ENCODE measurements at places on chromosomes 11 and 22.

GRCh38 chr11:12868315-12869073, 140.6 kb upstream of the RASSF10 start:
- no peak for DNase-seq

- DNase-seq = no peak
These were observed 46.3 kb upstream of the ANO3 start for GRCh38 chr11:26285608-26286007.

- DNase-seq = no peak
These were observed 31.0 kb upstream of the PPP2R1B start for GRCh38 chr11:111797145-111797581.

DNA sequence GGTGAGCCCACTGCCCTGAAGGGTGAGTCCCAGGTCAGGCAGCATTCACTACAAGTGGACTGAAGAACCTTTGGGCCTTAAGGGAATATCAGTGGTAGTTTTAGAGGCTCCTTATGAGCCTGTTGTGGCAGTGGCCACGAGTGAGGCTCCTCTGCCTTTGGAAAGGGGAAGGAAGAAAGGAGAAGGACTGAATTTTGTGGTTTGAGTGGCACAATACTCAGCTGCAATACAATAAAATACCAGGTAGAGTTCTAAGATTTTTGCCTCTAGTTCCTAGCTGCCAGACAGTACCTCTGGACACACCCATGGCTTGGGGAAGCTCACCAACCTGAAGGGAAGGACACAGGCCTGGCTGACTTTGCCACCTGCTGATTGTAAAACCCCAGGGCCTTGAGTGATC, 260.9 kb downstream of the DYNC2H1 start:
- DNase-seq = no peak

- DNase-seq = no peak
These were observed 146.8 kb downstream of the KIRREL3 start for GRCh38 chr11:126853732-126854131.

- no peak for DNase-seq
These were observed 1.4 kb upstream of the RDX start for GRCh38 chr11:110297726-110298300.

DNA sequence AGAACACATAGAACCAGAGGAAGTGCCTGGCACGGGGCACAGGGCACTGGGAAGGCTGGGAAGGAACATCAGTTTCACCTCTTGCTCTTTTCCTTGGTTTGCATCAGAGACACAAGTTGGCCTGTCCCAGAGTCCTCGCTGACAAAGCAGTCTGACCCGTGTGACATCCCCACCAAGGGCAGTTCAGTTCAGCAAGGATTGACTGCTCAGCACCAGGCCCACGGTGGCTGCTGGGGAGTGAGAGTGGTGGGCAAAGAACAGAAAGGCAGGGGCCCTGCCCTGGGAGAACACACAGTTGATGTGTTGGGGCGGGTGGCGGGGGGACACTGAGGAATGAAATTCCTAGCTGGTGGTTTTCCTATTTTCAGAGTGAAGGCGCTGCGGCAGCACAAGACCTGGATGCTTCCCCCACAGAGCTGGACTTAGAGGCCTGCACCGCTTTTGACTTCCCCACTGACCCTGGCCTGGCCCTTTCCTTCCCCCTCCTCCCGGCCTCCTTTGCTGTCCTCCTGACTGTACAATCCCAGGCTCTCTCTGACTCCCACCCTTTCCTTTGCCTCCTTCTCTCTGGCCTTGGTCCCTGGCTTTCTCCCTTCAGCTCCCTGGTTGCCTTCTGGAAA, 2.2 kb upstream of the TMPRSS13 start:
- no peak for DNase-seq

DNA sequence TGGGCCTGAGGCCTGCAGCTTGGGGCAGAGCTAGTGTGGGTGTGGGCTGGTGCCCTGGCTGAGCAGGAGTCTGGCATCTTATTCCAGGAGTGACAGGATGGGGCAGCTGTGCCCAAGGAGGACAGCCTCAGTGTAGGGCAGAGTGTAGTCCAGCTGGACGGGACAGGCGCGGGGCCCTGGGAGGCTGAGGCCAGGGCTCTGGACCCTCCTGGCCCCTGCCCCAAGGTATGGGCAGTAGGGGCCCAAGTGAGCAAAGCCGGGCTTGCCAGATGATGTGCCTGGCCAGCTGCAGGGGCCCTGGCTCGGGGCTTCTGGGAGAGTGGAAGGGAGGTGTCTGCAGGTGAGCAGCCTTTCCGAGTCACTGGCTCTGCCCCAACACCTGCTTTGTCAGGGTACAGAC, 1190.9 kb downstream of the BRD1 start:
- DNase-seq = no peak

- no peak for DNase-seq
These were observed 317.2 kb downstream of the SHANK2 start for GRCh38 chr11:70935006-70935768.

DNA sequence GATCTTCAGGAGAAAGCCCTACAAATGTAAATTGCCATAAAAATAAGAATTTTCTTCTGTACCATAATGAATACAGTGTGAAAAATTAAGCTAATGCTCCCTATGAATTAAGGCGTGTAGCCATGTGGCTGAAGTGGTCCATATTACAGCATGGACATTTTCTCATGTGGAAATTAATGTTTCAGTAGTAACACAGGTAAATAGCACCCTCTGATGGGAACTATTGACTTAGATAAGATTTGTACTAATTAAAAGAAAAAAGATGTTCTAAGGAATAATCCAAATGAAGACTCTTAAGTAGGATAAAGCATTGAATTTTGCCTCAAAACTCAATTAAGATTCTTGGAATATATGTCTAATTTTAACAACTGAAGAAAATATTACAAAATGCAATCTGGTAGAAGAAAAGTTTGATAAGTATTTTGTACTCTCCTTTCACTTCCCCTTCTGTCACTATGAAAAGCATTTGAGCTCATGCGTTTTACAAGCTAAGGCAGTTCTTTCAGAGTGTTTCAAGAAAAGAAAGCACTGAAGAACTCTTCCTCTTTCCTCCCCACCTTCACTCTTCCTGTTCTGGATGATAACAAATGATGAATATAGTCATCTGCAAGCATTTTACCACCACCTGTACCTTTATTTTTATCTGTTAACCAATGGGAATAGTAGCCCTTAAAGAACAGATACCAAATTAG, 9.9 kb upstream of the OR8D2 start:
- DNase-seq = no peak

DNA sequence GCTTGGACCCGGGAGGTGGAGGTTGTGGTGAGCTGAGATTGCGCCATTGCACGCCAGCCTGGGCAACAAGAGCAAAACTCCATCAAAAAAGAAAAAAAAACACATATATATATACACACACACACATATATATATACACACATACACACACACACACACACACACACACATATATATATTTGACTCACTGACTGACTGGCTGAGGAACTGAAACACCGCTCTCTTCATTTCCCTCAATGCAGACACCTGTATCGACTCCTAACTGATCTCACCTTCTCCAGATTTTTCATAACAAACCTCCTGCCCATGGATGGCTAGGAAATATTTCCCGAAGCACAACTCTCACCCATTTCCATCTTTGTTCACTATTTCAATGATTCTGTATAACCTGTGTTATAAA, 140.7 kb upstream of the ANO3 start:
- no peak for DNase-seq

DNA sequence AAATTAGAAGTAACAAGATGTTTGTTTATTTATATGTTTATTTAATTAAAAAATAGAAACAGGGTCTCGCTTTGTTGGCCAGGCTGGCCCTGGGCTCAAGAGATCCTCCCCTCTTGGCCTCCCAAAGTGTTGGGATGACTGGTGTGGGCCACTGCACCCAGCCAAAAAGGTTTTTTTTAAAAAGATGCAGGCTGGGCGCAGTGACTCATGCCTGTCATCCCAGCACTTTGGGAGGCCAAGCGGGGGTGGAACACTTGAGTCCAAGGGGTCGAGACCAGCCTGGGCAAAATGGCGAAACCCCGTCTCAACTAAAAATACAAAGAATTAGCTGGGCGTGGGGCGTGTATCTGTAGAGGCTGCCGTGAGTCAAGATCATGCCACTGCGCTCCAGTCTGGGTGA, 13.4 kb downstream of the DRD4 start:
- DNase-seq = no peak

DNA sequence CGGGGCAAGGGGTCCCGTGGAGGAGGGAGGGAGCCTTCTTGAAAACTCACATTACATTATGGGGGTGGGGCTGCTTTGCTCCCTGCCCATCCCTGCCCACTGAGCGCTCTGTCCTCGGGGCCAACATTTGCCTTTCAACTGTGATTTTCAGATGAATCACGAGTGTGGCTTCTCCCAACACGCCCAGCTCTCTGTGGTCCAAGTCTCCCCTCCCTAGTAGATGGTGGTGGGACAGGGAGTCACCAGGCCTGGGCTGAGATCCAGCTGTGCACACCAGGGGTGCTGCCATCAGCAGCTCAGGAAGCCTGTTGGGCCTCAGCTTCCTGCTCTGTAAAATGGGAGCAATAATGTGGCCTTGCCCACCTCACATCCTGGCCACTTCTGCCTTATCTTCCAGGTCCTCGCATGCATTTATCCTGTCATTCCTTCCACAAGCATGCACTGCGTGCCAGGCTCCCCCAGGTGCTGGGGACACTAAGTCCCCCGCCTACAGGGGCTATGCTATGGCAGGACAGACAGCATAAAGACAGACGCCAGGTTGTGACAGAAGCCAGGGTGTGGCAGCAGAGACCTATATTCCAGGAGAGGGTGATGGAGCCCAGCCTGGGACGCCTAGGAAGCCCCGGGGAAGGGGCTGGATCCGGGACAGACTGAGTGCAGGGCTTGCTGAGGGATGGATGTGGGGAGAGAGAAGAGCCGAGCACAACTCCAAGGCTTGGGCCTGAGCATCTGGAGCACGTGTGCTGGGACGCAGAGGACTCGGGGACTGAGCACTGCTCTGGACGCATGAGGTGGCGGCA, 30.5 kb downstream of the NFAM1 start:
- no peak for DNase-seq

DNA sequence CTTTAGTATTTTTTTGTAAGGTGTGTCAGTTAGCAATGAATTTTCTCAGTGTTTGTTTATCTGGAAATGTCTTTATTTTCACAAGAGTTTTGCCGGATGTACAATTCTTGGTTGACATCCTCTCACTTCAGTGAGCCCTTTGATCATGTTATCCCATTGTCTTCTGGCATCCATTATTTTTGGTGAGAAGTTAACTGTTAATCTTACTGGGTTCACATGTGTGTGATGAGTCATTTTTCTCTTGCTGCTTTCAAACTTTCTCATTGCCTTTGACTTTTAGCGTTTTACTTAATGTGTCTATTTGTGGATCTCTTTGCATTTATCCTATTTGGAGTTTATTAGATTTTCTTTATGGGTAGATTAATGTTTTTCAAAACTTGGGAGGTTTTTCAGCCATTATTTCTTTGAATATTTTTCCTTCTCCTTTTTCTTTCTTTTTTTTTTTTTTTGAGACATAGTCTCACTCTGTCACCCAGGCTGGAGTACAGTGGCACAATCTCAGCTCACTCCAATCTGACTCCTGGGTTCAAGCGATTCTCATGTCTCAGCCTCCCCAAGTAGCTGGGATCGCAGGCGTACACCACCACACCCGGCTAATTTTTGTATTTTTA, 100.5 kb upstream of the RRM1 start:
- no peak for DNase-seq

- DNase-seq = no peak
These were observed 537.4 kb downstream of the TMEM135 start for GRCh38 chr11:87575088-87575487.

GRCh38 chr22:44583061-44583760, 85.2 kb upstream of the RTL6 start:
- DNase-seq = no peak

DNA sequence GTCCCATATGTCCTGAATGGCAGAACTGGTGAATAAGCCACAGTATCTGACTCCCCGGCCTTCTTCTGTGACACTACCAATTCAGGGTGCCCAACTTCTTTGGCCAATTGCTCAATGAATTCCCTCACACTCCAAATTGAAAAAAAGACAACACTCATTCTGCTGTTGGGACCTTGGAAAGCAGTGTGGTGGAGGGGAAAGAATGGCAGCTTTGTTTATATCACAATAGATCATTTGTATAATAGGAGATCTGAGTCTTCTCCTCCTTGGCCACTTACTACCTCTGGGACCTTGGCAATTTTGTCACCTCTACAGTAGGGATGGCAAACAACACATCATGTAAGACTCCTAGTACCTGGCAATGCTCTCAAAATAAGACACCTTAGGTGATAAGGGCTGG, 64.6 kb downstream of the OPCML start:
- no peak for DNase-seq

DNA sequence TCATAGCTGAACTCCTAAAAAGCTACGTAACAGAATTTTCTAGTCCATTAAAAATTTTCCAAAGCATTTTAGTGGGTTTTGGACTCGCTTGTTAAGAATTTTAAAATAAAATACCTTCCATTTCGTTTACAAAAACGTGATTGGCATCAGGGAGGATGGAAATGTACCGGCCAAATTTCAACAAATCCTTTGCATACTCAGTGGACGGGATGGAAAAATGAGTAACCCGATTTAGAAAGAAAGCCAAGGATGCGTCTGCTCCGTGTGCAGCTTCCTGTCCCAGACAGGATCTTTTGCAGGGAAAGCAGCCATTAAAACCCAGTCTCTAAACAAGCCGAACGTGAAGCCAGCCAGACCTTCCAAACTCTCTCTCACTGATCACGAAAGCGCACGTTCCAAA, 15.6 kb downstream of the TMEM184B start:
- no peak for DNase-seq

GRCh38 chr11:66154109-66154508, 84.0 kb downstream of the PACS1 start:
- no peak for DNase-seq

- DNase-seq = no peak
These were observed 247.0 kb downstream of the ST3GAL4 start for GRCh38 chr11:126602349-126602940.

GRCh38 chr11:36657610-36658267, 59.7 kb upstream of the RAG2 start:
- DNase-seq = no peak

GRCh38 chr11:792873-793272, 3.0 kb upstream of the CEND1 start:
- DNase-seq = no peak

DNA sequence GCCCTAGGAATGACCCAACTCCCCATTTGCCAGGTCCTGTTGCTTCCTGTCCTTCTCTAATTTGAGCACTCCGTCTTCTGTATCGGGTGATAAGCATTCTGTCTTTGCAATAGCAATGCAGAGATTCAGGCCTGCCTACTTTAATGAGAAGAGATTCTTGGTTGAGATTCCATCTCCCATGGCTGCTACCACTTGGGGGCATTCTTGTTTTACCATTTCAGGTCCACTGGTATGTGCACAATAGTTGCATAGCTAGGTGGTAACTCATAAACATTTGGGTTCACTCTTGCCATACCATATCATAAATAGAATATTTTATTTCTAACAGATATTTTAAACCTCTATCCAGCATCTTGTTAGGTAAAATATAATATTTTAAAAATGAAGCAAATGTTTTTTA, 34.4 kb upstream of the CALCB start:
- no peak for DNase-seq

GRCh38 chr11:107203656-107204055, 185.4 kb upstream of the GUCY1A2 start:
- DNase-seq = no peak

- no peak for DNase-seq
These were observed 855.9 kb downstream of the TBC1D22A start for GRCh38 chr22:47618180-47619010.

All from stimulated activated CD4-positive, alpha-beta T cell treated with anti-CD3 and anti-CD28 coated beads, TNF-alpha, amount 100 ng/mL, for 4 hours (primary cell).